ENCODE measurements at places on chromosomes 5 and 9. TPM values are rescaled to one million over a fixed set of nuclear protein-coding genes. Genes with fewer than 3 reads are reported as not detected.

Gene DIAPH1
- 98.1 TPM for polyA plus RNA-seq

Gene TAF1L
- not detected for polyA plus RNA-seq

Gene FBP2
- 22.0 TPM for polyA plus RNA-seq

Gene TMEM171
- polyA plus RNA-seq: 8.4 TPM

Gene SPINK4
- polyA plus RNA-seq: 2.1 TPM

Gene DMRT2
- not detected for polyA plus RNA-seq

Gene PCDHA12
- not detected for polyA plus RNA-seq

Gene GABRA6
- polyA plus RNA-seq: not detected

Gene FAT2
- not detected for polyA plus RNA-seq

Gene SLC6A7
- not detected for polyA plus RNA-seq

Gene HRCT1
- polyA plus RNA-seq: 0.50 TPM

Gene LMAN2
- 135 TPM for polyA plus RNA-seq

Gene PCDHA5
- 0.12 TPM for polyA plus RNA-seq

Gene NPR2
- 11.4 TPM for polyA plus RNA-seq

Gene NUDT12
- 8.2 TPM for polyA plus RNA-seq

Gene KCNIP1
- polyA plus RNA-seq: 0.31 TPM

Gene SH2D3C
- 3.5 TPM for polyA plus RNA-seq

Gene PLEKHG4B
- 0.88 TPM for polyA plus RNA-seq

Gene PCDHGA5
- polyA plus RNA-seq: not detected

Gene DIRAS2
- polyA plus RNA-seq: 0.10 TPM

Gene DAB2IP
- polyA plus RNA-seq: 27.6 TPM

Gene PLPP7
- 1.6 TPM for polyA plus RNA-seq

Gene NUTM2F
- not detected for polyA plus RNA-seq

Gene LHX3
- polyA plus RNA-seq: not detected

Measured in stomach (tissue), 19 donors.